GM23248 (cell line): ENCODE measurements at places on chromosomes 11 and 22. TPM values are rescaled to one million over a fixed set of nuclear protein-coding genes. Genes with fewer than 3 reads are reported as not detected.

IL10RA gene
- not detected in 2 replicates for total RNA-seq

OR2AG1 gene
- not detected in 2 replicates for total RNA-seq

SLC37A2 gene
- 2.6 and 5.2 TPM in 2 replicates for total RNA-seq

PANX3 gene
- not detected in 2 replicates for total RNA-seq

OR52B6 gene
- not detected in 2 replicates for total RNA-seq

CELF1 gene
- 70.9 and 71.6 TPM in 2 replicates for total RNA-seq

SHISAL1 gene
- 1.5 and 2.2 TPM in 2 replicates for total RNA-seq

MMP1 gene
- total RNA-seq = 53.2 and 68.3 TPM in 2 replicates

TECTA gene
- under 0.01 and 1.4 TPM in 2 replicates for total RNA-seq

TRPC6 gene
- under 0.01 and 0.11 TPM in 2 replicates for total RNA-seq

ZNF214 gene
- 1.3 and 2.1 TPM in 2 replicates for total RNA-seq

ZP1 gene
- 1.3 and 5.3 TPM in 2 replicates for total RNA-seq

RANGAP1 gene
- total RNA-seq = 73.5 and 79.2 TPM in 2 replicates

OR8U1 gene
- not detected in 2 replicates for total RNA-seq

FGF4 gene
- total RNA-seq = not detected in 2 replicates

ART5 gene
- total RNA-seq = not detected in 2 replicates

CCDC87 gene
- total RNA-seq = 0.11 and 0.13 TPM in 2 replicates

NRGN gene
- total RNA-seq = 0.32 TPM in 1 of 2 replicates, not detected in the other

PNPLA3 gene
- 0.13 and 0.54 TPM in 2 replicates for total RNA-seq

SLC22A12 gene
- total RNA-seq = not detected in 2 replicates

MRPL21 gene
- 22.6 and 45.0 TPM in 2 replicates for total RNA-seq

GAL gene
- 0.97 and 1.5 TPM in 2 replicates for total RNA-seq

CALCA gene
- 1.3 TPM in 1 of 2 replicates, not detected in the other for total RNA-seq

LARGE2 gene
- total RNA-seq = not detected in 2 replicates

DEPDC5 gene
- 6.3 and 12.1 TPM in 2 replicates for total RNA-seq

DDX17 gene
- 312 and 370 TPM in 2 replicates for total RNA-seq

MRGPRE gene
- total RNA-seq = not detected in 2 replicates

PDGFB gene
- not detected in 2 replicates for total RNA-seq
